ENCODE measurements at places on chromosomes 2 and 18.

- no peak for DNase-seq
Measured at GRCh38 chr2:174635015-174635593, 37.5 kb upstream of the WIPF1 start.

GRCh38 chr18:59987102-59987501 is 87.3 kb downstream of the PMAIP1 start:
- DNase-seq, result no peak

- no peak for DNase-seq
Measured at GRCh38 chr2:222214885-222215284, 83.9 kb downstream of the PAX3 start.

- DNase-seq, result no peak
Measured at GRCh38 chr2:53701221-53701620, 66.4 kb upstream of the CHAC2 start.

DNA sequence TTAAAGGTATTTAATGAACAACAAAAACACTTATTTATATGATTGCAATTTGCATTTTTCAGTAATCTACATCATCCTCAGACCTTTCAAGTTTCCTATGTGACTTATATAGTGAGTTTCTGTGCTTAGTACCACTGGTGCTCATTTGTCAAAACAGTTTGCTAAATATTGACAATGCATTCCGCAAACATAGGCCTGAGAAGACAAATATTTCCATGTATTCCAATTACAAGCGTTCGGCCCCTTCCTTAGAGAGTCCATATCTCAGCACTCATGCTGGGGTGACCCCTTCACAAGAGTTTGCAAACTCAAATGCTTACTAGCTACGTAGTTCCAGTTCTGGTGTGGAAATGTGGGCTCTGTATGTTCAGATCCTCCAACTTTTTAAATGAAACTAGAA is 56.1 kb downstream of the SRD5A2 start:
- no peak for DNase-seq

- no peak for DNase-seq
Measured at GRCh38 chr2:241764275-241765241, 12.1 kb upstream of the GAL3ST2 start.
